Fibroblast of lung (primary cell): ENCODE measurements at places on chromosomes 5 and 9.

GRCh38 chr5:52789378-52789777 lies 1.7 kb downstream of the ITGA1 start:
- peaks cover 2% of the 10 kb centered on the region for H3K4me1 ChIP-seq
- DNase-seq: no peak
- H3K4me3 ChIP-seq: peak overlapping the region; percentile 74
- no peak overlapping the region for H3K27ac ChIP-seq
- no peaks in the 10 kb centered on the region for H3K27me3 ChIP-seq

DNA sequence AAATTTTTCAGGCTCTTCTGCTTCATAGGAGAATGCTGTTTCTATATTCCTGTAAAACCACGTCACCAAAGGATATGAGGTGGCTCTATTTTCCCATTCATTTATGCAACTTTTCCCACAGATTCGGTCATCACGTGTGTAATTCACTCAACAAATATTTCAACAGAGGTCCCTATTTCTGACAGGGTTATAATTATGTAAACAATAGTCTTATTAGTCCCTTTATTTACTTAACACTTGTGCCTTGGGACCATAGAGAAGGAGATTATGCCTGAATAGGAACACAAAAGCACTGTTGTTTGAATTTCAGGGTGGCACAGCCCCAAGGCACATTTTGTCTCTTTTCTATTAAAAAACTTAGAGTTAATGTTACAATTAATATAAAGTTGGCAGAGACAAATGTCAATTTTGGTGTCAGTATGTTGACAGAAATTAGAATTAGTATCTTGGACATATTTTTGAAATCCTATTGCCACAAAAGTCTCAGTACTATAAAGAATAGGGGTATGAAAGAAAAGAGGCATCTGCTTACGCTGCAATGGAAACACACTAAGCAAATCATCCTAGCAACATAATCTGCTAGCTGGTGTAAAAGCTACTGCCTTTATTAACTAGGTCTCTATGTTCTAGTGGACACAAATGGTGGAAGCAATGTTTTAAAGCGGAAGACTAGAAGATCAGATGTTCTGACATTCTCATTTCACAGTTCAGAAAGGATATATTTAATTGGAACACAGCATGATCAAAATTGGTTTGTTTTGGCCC lies 229.1 kb upstream of the TBCA start:
- DNase-seq: peak; percentile 54
- H3K36me3 ChIP-seq: no peaks in the 10 kb centered on the region
- H3K27me3 ChIP-seq: no peaks in the 10 kb centered on the region
- no peak overlapping the region for H3K27ac ChIP-seq
- peaks cover 6% of the 10 kb centered on the region for H3K4me1 ChIP-seq
- H3K4me3 ChIP-seq: no peak overlapping the region

GRCh38 chr5:176780176-176781053 lies 29.9 kb upstream of the UNC5A start:
- H3K36me3 ChIP-seq: no peaks in the 10 kb centered on the region
- no peak overlapping the region for H3K27ac ChIP-seq
- peaks cover 4% of the 10 kb centered on the region for H3K27me3 ChIP-seq

- no peaks in the 10 kb centered on the region for H3K36me3 ChIP-seq
- DNase-seq: peak; percentile 92
- peak overlapping the region; percentile 27 for H3K27ac ChIP-seq
- H3K4me1 ChIP-seq: peaks cover 19% of the 10 kb centered on the region
- H3K4me3 ChIP-seq: no peak overlapping the region
Measured at GRCh38 chr9:16501141-16501540, 369.3 kb downstream of the BNC2 start.

GRCh38 chr5:32645246-32645645 lies 59.9 kb downstream of the SUB1 start:
- no peak overlapping the region for H3K27ac ChIP-seq
- H3K27me3 ChIP-seq: no peaks in the 10 kb centered on the region
- H3K36me3 ChIP-seq: no peaks in the 10 kb centered on the region
- H3K4me3 ChIP-seq: no peak overlapping the region
- no peak for DNase-seq

GRCh38 chr9:4982721-4983482 lies 2.2 kb upstream of the JAK2 start:
- no peak overlapping the region for H3K4me3 ChIP-seq
- no peak for DNase-seq
- H3K27ac ChIP-seq: no peak overlapping the region
- no peaks in the 10 kb centered on the region for H3K36me3 ChIP-seq
- H3K27me3 ChIP-seq: no peaks in the 10 kb centered on the region

DNA sequence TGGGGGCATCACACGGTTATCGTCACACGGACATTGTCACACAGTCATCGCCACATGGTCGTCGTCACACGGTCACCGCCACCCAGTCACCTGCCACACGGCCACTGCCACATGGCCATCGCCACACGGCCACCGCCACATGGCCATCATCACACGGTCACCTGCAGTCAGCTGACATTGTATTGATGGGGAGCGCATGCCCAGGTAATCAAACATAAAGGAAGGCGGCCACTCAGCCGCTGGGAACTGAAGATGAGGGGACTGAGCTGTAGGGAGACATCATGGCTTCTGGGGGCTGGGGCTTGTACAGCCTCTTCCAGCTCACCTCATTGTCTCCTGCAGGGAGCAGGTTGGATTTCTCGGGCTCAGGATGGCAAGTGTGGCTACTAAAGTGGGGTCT lies 49.2 kb downstream of the MRPL36 start:
- no peak overlapping the region for H3K27ac ChIP-seq
- H3K4me1 ChIP-seq: no peaks in the 10 kb centered on the region
- H3K4me3 ChIP-seq: no peak overlapping the region
- no peak for DNase-seq
- no peaks in the 10 kb centered on the region for H3K27me3 ChIP-seq

- no peaks in the 10 kb centered on the region for H3K27me3 ChIP-seq
- H3K4me1 ChIP-seq: no peaks in the 10 kb centered on the region
- H3K27ac ChIP-seq: no peak overlapping the region
- no peaks in the 10 kb centered on the region for H3K36me3 ChIP-seq
- no peak for DNase-seq
Measured at GRCh38 chr9:3150074-3150473, 306.2 kb upstream of the PUM3 start.

- no peak overlapping the region for H3K27ac ChIP-seq
- H3K36me3 ChIP-seq: no peaks in the 10 kb centered on the region
- no peaks in the 10 kb centered on the region for H3K27me3 ChIP-seq
- peaks cover 4% of the 10 kb centered on the region for H3K4me1 ChIP-seq
- no peak overlapping the region for H3K4me3 ChIP-seq
- DNase-seq: no peak
Measured at GRCh38 chr5:32023816-32024215, 150.3 kb downstream of the GOLPH3 start.
